ENCODE measurements at places on chromosomes 1 and 21.

DNA sequence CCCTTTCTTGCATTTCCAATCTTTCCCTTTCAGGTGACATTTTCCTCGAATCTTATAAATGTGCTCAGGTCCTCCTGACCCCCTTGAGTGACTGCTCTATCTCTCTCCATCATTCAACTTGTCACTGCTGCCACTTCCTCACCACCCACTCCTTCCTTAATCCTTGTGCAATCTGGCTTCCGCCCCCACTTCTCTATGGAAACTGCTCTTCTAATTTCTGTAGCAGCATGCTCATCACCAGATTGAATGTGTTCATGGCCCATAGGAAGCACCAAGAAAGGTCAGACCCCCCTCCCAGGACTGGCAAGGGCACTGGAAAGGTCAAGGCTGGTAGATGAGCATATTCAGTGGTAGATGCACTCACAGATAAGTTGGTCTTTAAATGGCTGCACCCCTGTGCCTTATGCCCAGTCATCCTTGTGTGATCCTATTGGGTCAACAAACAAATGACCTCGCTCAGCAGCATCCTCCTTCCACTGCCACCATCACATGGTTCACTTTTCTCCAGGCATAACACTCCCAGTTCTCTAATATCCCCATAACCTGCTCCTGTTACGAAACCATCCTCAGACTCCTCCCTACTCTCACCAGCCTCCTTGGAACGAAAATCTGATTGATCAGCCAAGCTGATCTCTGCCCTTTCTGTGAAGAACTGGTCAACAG lies 288.5 kb upstream of the POU3F1 start:
- DNase-seq, result no peak

DNA sequence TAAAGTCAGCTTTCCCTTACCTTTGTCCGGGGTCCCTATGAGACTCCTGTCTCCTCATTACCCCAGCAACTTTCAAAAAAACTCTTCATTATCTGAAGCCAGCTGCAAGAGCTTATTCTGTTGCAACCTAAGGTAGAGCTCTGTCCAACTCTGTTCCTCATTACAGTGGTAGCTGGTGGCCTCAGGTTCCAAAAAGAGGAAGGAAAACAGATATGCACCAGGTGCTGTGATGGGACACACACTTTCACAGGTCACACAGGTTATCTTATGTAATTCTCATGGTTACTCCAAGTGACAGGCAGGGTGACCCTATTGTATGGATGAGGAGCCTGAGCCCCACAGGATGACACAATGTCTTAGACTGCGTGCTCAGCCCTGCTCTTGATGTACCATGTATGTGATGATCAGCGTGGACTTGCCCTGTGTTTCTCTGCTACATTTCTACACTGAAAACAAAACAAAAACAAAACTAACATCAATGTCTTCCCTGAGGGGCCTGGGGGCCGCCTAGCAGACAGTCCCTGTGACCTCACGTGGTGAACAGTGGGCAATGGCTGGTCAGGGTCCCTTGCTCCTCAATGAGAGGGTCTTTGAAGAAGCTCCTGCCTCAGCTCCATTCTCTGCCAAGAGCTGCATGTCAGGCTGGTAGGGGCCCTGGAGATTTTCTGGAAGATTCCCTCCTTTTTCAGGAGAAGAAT lies 9.7 kb upstream of the TENT5C start:
- no peak for DNase-seq

- DNase-seq, result no peak
These were observed 25.7 kb downstream of the STK40 start for GRCh38 chr1:36359911-36360550.

DNA sequence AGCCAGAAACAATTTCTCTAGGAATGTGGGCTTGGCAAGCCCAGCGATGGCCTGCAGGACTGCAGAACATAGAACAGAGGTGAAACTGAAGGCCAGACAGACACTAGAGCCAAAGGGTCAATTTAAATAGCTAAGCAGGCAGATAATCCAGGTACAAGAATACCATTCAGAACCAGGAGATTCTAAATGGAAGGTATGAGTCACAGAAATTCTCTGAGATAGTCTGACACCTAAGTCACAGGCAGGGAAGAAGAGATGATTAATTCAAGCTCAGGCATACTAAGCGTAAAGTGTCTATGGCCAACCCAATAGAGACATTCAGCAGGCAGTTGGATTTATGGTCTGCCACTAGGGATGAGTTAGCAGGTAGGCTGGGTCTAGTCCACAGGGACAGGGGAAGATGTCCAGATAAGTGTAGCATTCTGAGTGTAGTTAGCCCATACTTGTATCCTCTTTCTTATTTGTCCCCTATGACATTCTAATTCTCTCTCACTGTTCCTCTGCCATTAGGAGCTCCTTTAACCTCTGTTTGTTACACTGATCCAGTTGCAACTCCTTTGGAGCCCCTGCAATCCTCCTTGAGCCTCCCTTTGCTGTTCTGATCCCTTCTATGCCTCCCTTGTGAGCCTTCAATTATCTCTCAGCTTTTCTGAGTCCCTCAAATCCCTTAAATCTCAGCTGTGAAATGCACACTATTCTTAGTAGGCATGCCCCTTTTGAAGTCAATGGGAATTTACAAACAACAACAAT lies 383.8 kb downstream of the LMO4 start:
- no peak for DNase-seq

GRCh38 chr1:163471779-163472650 lies 150.3 kb downstream of the NUF2 start:
- no peak for DNase-seq

GRCh38 chr1:36572906-36573305 lies 90.2 kb upstream of the CSF3R start:
- DNase-seq, result no peak

DNA sequence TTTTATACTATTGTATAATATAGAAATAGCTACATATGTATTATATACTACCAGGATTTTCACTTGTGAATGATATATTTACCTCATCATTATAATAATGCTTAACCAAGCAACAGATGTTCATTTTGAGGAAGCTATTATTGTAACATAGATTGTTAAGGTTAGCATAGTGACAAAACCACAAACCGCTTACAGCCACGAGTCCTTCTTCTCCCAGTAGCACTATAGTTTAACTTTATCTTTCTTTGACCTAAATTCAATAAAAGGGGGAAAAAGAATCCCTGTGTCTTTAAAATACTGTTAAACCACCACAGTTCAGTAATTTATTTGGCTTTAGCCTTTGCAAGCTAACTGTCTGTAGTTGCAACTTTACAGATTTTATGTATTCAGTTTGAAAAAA lies 1039.4 kb upstream of the B3GALT2 start:
- DNase-seq, result no peak

GRCh38 chr1:204618148-204618760 lies 67.3 kb downstream of the LRRN2 start:
- no peak for DNase-seq

GRCh38 chr21:44800971-44801467 lies 601 bp downstream of the UBE2G2 start:
- DNase-seq, result no peak

DNA sequence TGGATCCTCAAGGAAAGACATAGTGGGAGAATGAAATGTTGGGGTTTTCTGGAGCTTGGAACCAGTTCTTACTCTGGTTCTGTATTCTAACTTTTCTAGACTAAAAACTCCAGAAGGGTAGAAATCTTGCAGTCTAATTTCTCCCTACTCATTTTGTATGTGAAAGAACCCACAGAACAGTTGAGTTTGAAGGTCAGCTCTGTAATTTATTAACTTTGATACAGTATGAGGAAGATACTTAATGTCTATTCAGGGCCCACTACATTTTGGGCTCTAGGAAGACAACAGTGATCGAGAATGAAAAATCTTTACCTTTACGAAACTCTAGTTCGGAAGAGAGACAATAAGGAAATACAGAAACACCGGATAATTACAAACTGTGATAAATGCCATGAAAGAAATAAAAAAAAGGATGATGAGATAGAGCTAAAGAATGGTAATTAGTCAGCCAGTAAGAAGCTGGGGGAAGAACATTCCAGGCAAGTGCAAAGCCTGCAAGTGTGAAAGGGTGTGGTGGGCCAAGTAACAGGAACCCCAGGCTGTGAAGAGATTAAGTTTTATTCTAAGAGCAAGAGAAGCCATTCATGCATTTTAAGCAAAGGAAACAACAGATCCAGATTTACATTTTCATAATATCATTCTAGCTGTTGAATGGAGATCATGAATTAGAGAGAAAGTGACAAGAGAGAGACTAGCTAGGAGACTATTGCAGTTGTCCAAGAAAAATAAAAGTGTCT lies 159.9 kb upstream of the HMCN1 start:
- DNase-seq, result no peak

DNA sequence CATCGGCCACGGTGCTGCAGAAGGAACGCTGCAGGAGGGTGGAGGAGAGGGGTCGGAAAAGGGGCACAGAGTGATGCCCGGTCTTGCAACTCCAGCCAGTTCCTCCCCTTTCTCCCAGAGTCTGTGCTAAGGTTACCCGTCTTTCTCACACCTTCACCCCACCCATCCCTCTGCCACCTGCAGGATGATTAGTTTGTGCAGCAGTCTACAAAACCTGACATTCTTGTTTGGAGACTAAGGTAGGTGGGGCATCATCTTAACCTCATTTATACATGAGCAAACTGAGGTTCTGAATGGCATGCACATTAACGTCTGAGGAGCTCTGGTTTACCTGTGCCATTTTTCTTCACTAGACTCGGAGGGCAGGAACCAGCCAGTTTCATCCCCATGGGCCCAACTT lies 232.3 kb downstream of the GRIK3 start:
- no peak for DNase-seq

DNA sequence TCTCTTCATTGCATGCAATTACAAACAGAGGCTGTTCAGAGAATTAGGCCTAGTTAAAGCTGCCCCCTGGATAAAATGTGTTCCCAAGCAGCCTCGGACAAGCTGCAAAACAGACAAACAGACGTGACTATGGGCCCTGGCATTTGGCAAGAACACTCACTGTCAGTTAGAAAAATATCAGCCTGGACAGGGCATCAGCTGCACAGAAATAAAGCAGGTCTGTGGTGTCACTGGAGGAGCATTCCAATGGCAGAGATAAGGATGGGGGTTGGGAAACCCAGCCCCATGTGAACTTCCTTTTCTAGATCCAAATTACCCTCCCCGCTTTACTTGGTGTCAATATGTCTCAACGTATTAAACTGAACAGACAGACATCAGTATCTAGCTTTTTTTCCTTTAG lies 177.1 kb downstream of the GPATCH2 start:
- DNase-seq, result no peak

DNA sequence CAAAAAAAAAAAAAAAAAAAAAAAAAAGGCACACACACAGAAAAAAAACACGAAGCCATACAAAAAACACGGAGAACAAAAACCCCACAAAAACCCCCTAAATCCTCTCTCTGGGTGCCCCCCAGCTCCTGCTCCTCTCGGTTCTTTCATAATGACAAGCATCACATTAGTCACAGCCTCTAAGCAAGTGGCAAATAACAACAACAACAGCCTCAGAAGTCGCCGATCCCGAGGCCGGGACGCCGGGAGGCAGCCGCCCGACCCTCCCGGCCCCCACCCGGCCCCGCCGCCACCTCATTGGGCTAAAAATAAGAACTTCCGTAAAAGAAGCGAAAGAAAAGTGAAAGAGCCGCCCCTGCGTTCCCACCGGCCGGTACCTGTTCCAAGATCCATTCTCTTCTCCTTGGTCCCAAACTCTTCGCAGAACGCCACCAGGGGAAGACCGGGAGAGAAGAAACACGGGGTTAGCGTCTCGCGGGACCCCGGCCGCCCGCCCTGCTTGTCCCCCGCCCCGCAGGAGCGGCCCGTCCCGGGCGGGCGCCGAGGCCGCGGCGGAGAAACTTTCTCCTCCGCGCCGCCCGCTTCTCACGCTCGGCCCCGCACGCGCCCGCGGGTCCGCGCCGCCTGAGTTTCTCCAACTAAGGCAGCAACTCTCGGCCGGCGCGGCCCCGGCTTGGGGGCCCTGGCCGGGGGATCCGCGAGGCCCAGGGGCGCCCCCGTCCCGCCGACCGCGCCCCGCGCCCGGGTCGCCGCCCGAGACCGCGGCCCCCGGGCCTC lies 102.8 kb downstream of the CASZ1 start:
- no peak for DNase-seq

DNA sequence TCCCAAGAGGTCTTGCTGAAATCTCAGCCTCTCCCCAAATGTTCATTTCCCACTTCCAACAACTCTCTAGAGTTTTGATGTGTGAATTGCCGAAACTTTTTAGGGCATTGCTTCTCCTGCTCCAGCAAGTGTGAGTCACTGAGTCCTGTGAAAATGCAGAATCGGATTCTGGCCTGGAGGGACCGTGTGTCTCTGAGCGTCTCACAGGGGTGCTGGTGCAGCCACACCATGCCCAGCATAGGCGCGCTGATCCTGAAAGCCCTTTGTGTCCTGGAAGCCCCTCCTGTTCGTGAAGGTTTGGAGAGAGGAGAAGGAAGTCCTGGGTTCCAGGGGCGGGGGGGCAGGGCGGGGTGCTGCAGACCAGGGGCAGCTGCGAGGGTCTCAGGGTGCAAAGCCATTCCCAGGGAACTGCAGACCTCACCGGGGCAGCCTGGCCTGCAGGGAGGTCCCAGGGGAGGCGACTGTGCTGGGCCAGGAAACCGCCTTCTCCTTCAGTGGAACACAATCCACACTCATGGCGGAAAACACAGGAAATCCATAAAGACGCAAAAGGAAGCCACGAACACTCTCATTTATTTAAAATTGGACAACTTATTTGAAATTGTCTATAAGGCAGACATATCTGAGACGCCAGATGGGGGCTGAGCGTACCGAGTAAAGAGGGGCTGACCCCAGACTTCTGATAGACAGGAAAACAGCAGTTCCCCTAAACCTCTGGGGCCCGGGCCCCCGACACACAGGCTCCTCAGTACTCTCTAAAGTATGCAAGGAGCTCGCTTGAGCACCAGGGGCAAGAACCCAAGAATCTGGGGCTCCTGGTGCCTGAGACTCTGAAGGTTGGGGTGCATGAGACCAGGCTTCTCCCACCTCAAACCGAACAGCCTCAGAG lies 43.5 kb upstream of the ADARB1 start:
- DNase-seq, result no peak

- DNase-seq, result no peak
These were observed 177.3 kb downstream of the EDEM3 start for GRCh38 chr1:184577319-184577718.

GRCh38 chr1:55275941-55276341 lies 60.8 kb upstream of the USP24 start:
- no peak for DNase-seq

GRCh38 chr21:38346286-38346685 lies 89.5 kb downstream of the KCNJ15 start:
- DNase-seq, result no peak

DNA sequence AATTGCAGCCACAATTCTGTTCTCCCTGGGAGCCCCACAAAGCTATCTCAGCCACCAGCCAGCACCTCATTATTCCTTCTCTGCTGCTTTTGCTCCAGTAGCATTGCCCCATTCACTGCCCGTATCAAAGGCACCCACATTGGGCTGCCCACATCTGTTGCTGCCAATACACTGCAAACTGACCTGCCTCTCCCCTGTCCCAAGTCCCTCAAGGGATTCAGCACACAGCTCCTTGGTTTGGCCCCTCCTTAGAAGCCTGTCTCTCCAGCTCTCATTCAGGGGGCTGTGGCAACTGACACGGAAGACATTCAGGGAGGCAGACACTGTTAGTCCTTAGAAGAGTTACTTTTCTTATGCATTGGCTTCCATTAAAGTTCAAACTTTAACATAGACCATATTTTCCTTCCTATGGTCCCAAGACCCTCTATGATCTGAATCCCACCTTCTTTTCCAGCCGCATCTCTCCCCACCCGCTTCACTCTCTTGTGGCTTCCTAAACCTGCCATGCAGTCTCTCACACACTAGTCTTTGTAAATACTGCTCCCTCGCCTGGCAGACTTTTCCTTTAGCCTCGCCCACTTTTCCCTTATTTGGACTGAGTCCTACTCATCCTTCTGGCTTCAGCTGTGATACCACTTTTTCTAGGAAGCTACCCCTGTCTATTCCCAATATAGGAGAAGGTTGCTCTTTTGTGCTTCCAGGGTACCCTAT lies 19.3 kb upstream of the KLHDC8A start:
- no peak for DNase-seq

All from stimulated activated CD4-positive, alpha-beta T cell treated with anti-CD3 and anti-CD28 coated beads, Interleukin-1b, Interleukin-23, amount 100 ng/mL, for 1 hour (primary cell).